IMR-90 (cell line): ENCODE measurements at places on chromosomes 12 and 14. TPM values are rescaled to one million over a fixed set of nuclear protein-coding genes. Genes with fewer than 3 reads are reported as not detected.

The AQP6 gene
- total RNA-seq = not detected in 2 replicates

The PTPN6 gene
- under 0.01 TPM in 1 of 2 replicates, not detected in the other for total RNA-seq

The ADAM20 gene
- 0.18 and 0.28 TPM in 2 replicates for total RNA-seq

The SERPINA10 gene
- not detected in 2 replicates for total RNA-seq

The SDSL gene
- 5.6 and 6.3 TPM in 2 replicates for total RNA-seq

The LALBA gene
- total RNA-seq = not detected in 2 replicates

The OR11H12 gene
- total RNA-seq = not detected in 2 replicates

The KRT5 gene
- not detected in 2 replicates for total RNA-seq

The CTSG gene
- not detected in 2 replicates for total RNA-seq

The NGB gene
- total RNA-seq = not detected in 2 replicates

The COPS7A gene
- total RNA-seq = 51.4 and 58.8 TPM in 2 replicates

The OTOGL gene
- 0.18 and 0.28 TPM in 2 replicates for total RNA-seq

The KCNH5 gene
- under 0.01 TPM in 2 replicates for total RNA-seq

The SDR9C7 gene
- not detected in 2 replicates for total RNA-seq

GRCh38 chr12:86170051-86170450 is 86.1 kb downstream of the MGAT4C start:
- no peak for DNase-seq

GRCh38 chr12:89348894-89349699 is 3.2 kb downstream of the DUSP6 start:
- DNase-seq = no peak

GRCh38 chr14:99047441-99048031 is 224.5 kb downstream of the BCL11B start:
- no peak for DNase-seq

DNA sequence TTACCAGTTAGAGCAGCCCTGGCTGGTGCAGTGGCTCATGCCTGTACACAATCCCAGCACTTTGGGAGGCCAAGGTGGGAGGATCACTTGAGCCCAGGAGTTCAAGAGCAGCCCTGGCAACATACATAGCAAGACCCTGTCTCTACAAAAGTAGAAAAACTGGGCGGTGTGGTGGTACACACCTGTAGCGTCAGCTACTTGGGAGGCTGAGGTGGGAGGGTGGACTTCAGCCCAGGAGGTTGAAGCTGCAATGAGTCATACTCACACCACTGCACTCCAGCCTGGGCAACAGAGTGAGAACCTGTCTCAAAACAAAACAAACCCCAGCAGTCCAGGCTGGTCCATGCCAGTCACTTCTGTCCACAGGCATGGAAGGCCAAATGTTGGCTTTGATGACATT is 7.4 kb downstream of the COX14 start:
- DNase-seq = no peak

- DNase-seq = no peak
These were observed 306.7 kb downstream of the EMP1 start for GRCh38 chr12:13503094-13503835.

- DNase-seq = no peak
These were observed 163.5 kb downstream of the AACS start for GRCh38 chr12:125228519-125229260.

DNA sequence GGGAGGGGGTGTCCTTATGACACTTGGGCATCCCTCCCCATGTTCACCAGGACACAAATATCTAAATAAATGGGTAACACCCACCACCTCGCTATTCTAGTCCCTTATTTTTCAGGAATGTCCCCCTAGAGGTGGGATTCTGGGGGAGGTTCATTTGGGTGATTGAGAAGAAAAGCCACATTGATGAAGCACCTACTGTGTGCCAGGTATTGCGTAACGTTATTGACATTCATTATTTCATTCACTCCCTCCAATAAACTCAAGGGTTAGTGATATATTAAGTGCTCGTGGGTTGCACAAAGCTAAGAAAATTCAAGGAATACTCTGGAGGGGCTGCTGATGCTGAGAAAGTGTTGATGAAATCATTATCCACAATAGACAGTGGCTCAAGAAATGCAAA is 92.5 kb upstream of the NOS1 start:
- DNase-seq = no peak

DNA sequence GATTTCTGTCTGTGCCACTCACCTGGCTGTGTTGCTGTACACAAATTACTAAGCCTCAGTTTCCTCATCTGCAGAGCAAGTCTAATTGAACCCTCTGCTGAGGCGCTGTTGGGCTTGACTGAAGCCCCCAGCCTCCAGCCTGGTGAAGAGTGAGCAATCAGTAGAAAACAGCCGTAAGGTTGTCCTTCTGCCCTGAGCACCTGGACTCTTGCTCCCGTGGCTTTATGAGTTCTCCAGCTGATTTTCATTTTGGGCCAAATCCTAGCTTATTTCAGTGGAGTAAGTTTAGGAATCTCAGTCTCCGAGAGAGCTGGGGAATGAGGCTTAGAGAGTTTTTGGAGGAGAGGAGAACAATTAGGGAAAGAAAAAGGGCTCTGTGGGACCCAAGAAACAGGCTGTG is 133.9 kb upstream of the EVL start:
- no peak for DNase-seq

DNA sequence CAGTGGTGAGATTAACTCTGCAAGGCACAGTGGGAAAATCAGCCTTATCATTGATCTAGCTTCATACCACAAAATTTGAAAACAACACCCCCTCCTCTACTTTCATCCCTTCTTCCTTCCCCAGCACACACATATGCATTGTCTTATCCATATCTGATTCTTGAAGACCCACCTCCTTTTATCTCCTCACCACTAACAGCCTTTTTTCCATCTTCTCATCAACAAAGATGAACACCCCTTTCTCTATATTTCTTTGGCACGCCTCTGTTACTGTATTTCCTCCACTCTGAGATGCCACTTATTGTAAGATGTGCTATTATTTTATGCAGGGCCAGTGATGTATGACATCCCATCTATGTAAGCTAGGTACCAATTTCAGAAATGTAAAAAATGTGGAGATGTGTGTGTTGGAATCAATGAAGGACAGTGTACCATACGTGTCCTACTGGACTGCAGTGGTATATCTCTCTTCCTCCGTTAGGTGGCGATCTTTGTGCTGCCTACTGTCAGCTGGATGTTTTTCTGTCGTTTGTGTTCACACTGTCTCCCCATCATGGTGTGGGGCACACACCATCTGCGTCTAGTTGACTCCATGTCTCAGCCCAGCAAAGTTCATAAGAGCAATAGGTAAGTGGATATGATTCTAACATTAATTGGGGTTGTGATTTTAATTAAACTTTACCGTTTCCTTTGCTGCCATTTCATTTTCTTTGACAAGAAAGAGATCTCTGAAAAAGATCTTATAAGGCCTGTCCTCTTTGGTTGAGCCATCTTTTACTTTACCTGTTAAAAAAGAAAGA is 24.0 kb downstream of the CCDC38 start:
- DNase-seq = peak; percentile 42

DNA sequence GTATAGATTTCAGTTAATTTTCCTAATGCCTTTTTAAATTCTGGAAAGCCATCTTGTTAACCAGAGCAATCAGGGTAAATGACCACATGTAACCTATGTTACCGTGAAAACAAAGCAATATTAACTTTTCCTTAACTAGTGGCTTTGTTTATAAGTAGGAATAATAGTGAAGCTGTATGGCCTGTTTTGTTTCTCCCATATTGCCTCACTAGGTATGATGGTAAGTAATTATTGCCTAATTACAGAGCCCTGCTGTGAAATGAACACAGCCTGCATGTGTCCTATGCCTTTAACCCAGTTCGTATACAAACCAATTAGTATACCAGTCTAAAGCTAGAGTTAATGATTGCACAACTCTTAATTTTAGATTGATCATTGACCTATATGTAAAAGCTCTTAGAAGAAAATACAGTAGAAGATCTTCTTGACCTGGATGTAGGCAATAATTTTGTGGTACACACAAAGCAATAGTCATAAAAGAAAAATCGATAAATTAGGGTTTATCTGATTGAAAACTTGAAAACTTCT is 249.9 kb downstream of the CCDC91 start:
- DNase-seq = no peak

DNA sequence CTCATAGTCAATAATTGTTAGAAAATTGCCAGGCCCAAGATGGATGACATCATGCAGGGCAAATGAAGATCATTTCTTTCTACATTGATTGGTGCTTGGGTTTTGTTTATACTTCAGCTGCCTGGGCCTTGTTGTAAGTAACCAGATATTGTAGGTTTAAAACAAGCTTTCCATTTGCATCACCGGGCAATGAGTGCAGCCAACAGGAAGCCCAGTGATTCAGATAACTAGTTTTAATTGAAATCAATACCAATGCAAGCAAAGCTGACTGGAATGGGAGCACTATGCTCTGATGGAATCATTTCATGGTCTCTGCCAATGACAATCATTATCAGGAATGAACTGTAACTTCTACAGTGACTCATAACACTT is 279.3 kb downstream of the DUSP6 start:
- peak; percentile 96 for DNase-seq

DNA sequence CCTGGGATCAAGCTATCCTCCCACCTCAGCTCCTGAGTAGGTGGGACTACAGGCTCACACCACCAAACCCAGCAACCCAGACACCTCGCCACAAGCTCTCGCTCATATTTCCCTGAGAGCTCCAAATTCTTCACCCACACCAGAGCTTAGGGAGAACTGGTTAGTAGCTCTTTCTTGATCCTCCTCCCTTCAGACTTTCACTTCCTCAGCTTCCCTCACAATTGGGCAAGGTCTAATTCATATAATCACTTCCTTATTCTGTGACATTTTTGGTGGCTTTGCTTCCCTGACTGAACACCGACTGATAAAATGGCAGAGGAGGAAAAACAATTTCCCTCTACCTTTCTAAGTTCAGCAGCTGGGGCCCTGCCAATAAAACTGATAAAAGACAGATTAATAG is 88.5 kb downstream of the GXYLT1 start:
- DNase-seq = no peak

DNA sequence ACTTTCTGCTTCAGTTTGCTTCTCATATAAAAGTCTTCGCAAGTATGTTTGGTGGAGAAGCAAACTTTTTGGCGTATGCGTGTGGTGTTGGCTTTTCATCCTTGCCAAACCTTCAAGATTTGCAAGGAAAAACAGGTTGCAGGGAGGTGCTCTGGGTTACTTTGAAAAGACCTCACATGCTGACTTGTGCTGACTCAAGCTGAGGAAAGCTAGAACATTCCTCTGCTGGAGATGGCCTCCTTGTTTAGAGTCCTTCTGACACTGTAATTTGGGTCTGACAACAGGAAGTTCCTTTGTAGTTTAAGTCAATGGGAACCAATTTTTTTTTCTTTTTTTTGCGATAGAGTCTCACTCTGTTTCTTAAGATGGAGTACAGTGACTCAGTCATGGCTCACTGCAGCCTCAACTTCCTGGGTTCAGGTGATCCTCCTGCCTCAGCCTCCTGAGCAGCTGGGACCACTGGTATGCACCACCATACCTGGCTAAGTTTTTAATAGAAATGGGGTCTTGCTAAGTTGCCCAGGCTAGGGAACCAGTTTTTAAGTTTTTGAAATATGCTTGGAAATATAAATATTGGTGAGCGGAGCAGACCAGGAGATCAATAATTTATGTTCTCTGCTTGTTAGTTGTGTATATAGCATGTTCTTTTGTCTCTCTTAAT is 2.6 kb upstream of the ACACB start:
- no peak for DNase-seq

- no peak for DNase-seq
These were observed 259.6 kb upstream of the PELI2 start for GRCh38 chr14:55858604-55859003.

DNA sequence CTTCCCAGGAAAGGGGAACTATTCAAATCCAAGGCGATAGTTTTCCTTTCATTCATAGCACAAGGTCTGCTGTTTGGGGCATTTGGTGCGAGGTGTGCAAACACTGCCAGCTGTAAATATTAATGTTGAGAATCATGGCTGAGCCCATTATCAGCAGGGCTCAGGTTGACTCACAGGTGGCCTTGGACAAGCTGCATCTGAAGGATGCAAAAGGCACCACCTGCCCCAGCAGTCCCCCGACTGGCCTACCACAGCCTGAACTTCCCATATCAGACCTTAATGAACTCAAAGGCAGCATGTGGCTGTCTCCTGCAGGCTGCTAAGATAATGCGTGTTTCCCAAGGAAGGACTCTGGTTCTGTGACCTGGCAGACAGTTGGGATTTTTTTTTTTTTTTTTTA is 93.3 kb upstream of the MAP1LC3B2 start:
- no peak for DNase-seq

GRCh38 chr12:63899396-63899795 is 54.9 kb downstream of the SRGAP1 start:
- DNase-seq = no peak

DNA sequence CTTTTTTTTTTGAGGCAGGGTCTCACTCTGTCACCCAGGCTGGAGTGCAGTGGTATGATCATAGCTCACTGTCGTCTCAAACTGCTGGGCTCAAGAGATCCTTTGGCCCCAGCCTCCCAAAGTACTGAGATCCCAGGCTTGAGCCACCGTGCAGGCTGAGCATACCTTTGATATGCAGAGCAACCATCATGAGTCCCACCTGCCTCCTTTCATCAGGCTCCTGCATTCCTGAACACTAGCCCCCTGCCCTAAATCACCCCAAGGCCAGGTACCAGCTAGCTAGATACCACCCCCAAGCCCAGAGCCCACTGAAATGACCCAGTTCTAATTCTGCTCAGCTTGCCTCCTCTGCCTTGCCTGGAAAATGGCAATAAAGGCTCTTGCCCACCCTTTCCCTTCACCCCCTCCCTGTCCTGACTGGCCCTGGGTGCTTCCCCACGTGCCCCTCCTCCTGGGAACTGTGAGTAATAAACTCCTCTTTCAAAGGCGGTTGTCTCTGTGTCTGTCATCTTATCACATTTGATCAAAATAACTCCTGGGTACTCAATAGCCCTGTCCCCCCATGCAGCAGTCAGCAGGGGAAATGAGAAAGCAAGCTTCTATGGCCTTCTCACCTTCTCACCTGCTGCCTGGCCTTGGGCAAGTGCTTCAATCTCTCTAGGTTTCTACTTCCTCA is 6.4 kb upstream of the BRF1 start:
- no peak for DNase-seq

GRCh38 chr12:124037331-124037730 is 64.3 kb downstream of the ZNF664 start:
- DNase-seq = no peak

GRCh38 chr12:14905269-14906004 is 19.8 kb upstream of the MGP start:
- no peak for DNase-seq

DNA sequence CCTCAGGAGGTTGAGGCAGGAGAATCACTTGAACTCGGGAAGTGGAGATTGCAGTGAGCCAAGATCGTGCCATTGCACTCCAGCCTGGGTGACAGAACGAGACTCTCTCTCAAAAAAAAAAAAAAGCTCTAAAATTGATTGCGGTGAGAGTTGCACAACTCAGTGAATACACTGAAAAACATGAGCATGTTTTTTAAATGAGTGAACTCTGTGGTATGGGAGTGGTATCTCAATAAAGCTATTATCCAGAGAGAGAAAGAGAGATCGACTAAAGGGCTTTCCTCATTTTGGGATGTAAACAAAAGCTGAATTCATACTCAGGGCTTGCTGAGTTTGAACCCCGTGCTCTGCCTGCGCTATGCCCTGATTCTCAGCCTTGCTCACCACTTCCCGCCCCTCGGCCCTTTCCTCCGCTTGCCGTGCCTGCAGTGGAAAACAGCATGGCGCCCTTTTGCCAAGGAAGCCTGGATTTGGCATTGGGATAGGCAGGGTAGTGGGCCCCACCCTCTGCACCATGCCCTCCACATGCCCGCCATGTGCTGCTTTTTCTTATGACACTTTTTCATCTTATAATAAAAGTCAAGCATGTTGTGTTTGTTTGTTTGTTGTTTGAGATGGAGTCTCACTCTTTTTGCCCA is 102.5 kb downstream of the LGMN start:
- DNase-seq = peak; percentile 92
